ENCODE measurements at places on chromosomes 4 and X. TPM values are rescaled to one million over a fixed set of nuclear protein-coding genes. Genes with fewer than 3 reads are reported as not detected.

The GPRASP1 gene
- 74.0 TPM for total RNA-seq

The SSX2B gene
- total RNA-seq, result not detected

The OFD1 gene
- total RNA-seq, result 119 TPM

The SMIM10L2A gene
- total RNA-seq, result 5.0 TPM

The LANCL3 gene
- 0.03 TPM for total RNA-seq

The COL4A5 gene
- not detected for total RNA-seq

The RIBC1 gene
- 2.0 TPM for total RNA-seq

The CENPE gene
- total RNA-seq, result 0.44 TPM

The HSFX1 gene
- 1.4 TPM for total RNA-seq

DNA sequence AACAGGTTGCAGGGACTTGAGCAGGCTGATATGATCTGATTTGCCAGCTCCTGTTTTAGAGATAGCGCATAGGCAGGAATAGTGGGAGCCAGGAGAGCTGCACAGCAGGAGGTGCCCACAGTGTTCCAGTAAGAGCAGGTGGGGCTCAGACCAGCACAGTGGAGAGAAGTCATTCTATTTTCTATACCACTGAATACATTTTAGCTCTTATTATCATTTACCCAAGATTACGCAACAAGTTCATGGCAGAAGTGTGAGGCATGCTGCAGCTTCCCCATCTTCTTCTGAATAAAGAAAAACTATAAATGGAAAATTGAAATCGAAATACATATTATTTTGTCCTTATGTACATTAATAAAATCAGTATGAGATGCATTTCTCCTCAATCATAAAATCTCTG, 114.7 kb upstream of the EDNRA start:
- no peak for DNase-seq

- no peak for DNase-seq
Measured at GRCh38 chr4:169861593-169861992, 103.8 kb upstream of the HPF1 start.

GRCh38 chr4:57102050-57102624, 8.0 kb downstream of the IGFBP7 start:
- DNase-seq, result no peak

DNA sequence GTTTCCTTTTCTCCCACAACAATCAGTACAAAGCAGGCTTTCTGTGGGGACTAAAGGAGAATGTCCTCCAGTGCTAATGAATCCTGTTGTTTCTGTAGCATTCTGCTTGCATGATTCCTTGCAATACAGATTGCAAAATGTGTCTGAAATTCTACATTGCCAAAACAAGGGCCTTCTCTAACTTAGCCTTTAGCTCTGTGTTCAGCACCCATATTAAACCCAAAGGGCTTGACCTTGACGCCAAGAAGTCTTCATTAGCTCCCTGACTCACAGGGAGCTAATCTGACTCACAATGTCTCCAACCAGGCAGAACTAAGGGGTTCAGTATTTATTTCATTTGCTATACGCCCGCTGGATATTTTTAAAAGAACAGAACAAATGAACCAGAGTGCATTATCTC, 241.4 kb upstream of the CLNK start:
- no peak for DNase-seq

GRCh38 chrX:2901367-2902036, 27.6 kb downstream of the ARSD start:
- DNase-seq, result no peak

- no peak for DNase-seq
Measured at GRCh38 chrX:9515973-9516538, 51.2 kb downstream of the TBL1X start.

DNA sequence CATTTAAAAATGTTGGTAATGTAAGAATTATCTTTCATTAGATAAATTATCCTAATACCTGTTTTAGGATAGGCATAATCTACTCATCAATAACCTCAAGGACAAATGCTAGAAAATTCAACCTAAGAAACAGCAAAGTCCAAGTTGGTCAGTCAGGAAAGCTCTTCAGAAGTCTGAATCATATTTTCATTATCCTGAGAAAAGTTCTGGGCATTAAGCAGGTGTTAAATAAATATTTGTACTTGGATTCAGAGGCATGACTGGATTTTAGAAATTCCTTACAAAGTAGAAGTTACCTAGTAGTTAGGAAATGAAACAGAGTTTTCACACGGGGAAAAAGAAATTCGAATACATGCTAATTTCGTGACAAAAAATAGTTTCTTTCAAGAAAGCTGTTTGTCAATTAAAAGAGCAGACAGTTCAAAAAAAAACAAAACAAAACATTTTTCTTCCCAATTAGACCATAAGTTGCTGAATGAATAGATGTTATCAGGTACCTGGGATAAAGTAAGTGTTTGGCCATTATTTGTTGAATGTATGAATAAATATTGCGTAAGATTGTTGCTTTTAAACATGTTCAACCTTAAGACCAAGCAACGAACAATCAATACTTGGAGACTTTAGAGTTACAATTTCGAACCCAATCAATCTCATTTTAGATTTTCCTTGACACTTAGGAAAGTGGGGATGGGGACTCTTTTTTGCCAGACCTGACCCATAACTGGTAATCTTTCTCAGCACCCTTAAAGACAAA, 48.5 kb downstream of the MAD2L1 start:
- no peak for DNase-seq

DNA sequence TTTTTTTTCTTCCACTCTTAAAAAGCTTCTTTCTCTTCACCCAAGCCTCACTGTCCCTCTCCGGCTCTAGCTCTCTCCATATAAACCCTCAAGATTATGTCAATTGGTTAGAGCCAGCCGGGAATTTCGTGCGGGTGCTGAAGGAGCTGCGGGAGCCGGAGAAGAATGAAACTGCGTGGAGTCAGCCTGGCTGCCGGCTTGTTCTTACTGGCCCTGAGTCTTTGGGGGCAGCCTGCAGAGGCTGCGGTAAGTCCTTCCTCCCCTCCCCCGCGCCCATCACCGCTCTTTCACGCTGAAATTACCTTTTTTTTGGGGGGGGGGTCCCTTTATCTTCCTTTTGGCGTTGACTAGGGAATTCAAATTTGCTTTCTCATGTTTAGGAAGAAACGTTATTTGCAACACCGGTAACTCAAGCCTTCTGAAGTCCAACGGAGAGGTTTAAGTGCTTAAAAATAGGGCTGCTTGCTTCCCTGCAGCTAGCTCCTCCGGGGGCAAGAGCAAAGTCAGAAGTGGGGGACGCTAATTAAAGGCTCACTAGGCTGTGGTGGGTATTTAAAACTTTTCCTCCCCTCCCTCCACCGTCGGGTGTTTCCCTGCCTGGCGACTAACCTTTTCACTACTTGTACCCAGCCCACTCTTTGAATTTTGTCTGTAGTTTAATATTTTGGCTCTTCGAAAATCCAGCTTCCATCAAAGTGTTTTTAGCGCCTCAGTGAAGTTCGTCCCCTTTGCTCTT, 491 bp downstream of the COL4A5 start:
- no peak for DNase-seq

DNA sequence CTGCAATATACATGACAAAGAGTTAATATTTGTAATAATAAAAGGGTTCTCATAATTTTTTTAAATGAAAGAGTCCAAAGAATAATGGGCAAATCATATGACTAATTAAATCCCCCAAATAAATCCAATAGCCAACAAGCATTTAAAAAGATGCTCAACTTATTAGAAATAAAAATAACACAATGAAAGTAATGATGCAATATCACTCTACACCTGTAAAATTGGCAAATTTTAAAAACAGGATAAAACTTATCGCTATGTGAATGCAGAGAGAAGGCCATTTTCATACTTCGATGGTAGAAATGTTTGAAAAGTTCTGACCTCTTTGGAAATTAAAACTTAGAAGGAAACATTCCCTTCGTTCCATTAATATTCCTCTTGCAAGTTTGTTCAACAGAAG, 1.9 kb downstream of the F8 start:
- DNase-seq, result no peak

DNA sequence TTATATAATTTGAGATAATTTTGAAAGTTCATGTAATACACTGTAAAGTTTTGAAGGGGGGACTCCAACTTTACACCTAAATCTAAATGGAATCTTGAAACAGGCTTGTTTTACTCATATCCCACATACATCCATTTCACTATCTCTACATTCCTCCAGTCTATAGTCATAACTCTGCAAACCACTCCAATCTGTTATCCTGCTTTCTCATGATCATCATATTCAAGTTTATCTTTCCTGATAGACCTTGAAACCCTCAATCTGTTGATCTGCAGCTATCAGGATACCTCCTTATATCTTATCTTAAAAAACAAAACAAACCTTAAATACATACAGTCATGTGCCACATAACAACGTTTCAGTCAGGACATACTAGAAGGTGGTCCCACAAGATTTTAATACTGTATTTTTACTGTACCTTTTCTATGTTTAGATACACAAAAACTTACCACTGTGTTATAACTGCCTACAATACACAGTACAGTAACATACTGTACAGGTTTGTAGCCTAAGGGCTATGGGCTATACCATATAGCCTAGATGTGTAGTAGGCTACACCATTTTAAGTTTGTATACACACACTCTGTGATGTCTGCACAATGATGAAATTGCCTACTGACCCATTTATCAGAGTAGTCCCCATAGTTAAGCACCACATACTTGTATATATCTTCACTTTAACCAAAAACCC, 14.0 kb downstream of the CHIC2 start:
- no peak for DNase-seq

DNA sequence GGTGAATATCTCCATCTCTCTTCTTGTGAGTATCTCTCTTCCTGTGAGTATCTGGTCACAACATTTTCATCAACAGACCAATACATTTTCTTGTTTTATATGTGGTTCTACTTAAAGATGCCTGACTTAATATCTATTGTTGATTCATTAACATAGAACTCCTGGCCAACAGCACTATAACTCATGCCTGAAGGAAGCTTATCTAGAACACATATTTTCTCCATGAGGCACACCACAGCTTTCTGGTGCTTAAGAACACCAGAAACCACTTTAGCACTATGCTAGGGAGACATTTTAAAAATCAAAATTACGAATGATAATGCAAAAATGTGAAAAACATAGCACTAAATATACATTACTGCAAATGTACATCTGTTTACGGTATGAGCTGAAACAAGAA, 190.4 kb downstream of the GABRB1 start:
- no peak for DNase-seq

- no peak for DNase-seq
Measured at GRCh38 chrX:124010566-124010965, 49.1 kb downstream of the STAG2 start.

DNA sequence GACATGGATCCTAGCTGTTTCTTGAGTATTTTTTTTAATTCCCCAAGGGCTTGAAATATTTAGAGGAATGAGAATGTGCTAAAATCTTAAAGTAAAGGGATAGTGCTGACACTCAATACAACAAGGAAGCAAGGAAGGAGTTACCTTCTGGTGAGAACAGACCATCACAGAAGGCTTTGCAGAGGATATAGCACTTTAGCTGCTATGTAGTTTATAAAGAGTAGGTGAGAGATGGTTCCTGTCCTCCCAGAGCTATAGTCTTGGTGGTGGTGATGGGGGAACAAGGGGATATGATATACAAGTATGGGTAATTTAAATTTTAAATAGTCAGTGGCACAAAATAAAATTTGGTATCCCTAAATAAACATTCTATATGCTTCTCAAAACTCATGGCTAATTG, 47.6 kb downstream of the MTHFD2L start:
- no peak for DNase-seq

DNA sequence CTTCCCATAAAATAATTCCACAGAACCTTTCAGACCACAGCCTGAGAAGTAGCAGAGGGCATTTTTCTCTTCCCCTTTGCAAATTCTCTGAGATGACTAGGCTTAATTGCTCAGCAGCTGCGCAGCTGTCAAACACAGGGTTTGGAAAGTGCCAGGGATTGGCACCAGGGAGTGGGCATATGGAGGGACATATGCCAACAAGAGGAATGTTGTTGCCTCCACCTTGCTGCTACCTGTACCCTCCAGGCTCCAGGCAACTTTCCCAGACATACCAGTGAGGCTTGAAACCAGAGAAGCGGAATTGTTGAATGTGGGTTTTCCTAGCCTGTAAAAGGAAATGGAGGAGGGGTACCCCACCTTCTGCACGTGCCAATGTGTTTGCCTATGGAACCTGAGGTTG, 256.2 kb upstream of the GPR101 start:
- no peak for DNase-seq

DNA sequence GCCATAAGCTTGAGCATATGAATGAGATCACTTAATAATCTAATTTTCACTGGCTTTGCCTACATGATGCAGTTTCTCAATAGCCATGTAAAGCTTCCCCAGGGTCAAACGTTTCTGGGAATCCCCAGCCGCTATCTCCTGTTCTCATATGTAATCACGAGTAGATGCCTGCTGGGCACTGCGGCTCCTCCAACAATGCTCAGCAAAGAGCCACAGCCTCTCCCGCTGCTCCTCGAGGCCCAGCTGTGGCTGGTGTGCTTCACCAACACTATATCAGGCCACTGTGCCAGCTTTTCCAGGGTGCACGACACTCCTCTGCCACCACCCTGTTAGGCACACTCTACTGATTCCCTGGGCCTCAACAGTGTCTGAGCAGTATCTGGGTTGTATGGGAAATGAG, 78.3 kb upstream of the RASGEF1B start:
- DNase-seq, result no peak

- DNase-seq, result peak; percentile 92
Measured at GRCh38 chr4:3201718-3202702, 46.9 kb upstream of the MSANTD1 start.

DNA sequence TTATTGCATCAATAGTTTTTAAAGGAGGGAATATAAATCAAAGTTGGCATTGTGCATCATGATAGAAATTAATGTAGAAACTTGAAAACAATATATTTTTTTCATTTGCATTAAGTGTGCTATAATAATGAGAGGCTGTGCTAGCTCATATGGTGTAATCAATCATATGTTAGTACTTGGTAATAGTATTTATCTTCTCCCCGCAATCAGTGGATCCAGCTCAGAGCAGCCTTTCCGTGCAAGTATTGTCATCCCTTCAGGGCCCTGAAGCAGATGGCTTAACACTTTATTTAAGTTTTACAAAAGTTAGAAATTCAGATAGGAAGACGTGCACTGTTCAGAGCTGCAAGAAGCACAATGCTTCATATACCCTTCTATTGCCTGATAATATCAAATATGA, 616.3 kb upstream of the ATOH1 start:
- no peak for DNase-seq

DNA sequence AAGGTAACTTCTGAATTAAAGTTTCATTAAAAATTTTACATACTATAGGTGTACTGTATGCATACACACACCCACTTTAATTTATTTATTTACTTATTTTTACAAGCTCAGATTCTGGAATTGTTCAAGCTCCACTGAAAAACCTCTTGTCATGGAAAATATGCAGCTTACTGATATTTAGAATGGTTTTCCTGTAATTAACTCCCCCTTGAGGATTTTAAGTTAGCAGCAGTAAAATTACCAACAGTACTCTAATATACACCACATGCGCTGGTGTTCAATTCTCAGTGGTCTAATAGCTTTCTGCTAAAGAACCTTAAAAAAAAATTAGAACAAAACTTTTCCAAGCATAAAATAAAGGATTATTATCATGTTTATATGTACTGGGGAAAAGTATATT, 12.0 kb downstream of the MAB21L2 start:
- no peak for DNase-seq

GRCh38 chr4:2783790-2784189, 9.1 kb upstream of the SH3BP2 start:
- DNase-seq, result no peak

Data from naive thymus-derived CD8-positive, alpha-beta T cell (primary cell).